ENCODE measurements at places on chromosomes 4 and X.

DNA sequence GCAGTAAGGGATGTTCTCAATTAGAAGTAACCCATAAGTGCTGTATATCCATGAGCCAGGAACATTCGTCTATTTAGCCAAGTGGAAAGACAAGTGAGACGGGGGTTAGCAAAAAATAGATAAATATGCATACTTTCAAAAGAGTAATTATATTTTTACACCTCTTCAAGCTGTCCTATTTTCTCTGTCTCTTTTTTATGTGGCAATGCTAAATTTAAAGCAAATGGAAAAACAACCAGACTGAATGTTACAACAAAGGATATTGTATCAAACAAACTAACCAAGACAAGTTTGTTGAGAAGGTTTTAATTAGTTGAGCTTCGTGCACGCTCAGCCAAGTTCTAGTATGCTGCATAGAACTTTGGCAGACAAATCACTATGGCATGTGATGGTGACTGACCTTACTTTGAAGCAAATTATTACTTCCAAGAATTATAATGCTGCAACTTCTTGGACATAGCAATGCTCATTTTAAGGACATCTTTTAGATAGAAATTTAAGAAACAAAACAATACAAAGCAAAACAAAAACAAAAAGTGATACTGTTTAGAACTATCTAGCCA lies 61.4 kb upstream of the TMEM150C start:
- no peaks in the 10 kb centered on the region for H3K36me3 ChIP-seq
- H3K4me3 ChIP-seq = no peak overlapping the region
- no peaks in the 10 kb centered on the region for H3K4me1 ChIP-seq
- H3K27ac ChIP-seq = no peak overlapping the region
- no peaks in the 10 kb centered on the region for H3K27me3 ChIP-seq

- no peaks in the 10 kb centered on the region for H3K36me3 ChIP-seq
- no peak overlapping the region for H3K4me3 ChIP-seq
- H3K4me1 ChIP-seq = no peaks in the 10 kb centered on the region
- no peak for DNase-seq
- no peak overlapping the region for H3K27ac ChIP-seq
Observed at GRCh38 chr4:124449881-124450280, 262.7 kb downstream of the ANKRD50 start.

GRCh38 chr4:29966386-29966785 lies 753.8 kb upstream of the PCDH7 start:
- no peaks in the 10 kb centered on the region for H3K4me1 ChIP-seq
- H3K27ac ChIP-seq = no peak overlapping the region
- no peaks in the 10 kb centered on the region for H3K27me3 ChIP-seq

- H3K27me3 ChIP-seq = no peaks in the 10 kb centered on the region
- H3K4me1 ChIP-seq = no peaks in the 10 kb centered on the region
- no peak for DNase-seq
- peaks cover 10% of the 10 kb centered on the region for H3K36me3 ChIP-seq
Observed at GRCh38 chrX:18917831-18918230, 66.1 kb downstream of the PHKA2 start.

- peaks cover 25% of the 10 kb centered on the region for H3K4me1 ChIP-seq
- no peak overlapping the region for H3K27ac ChIP-seq
- H3K4me3 ChIP-seq = no peak overlapping the region
- DNase-seq = no peak
Observed at GRCh38 chrX:9336456-9336855, 128.4 kb upstream of the TBL1X start.
